ENCODE measurements at places on chromosomes 2 and 18.
A peak's percentile ranks its signal among the peaks of the same experiment; 100 is the strongest.

- no peak for DNase-seq
- no peaks in the 10 kb centered on the region for H3K36me3 ChIP-seq
- no peaks in the 10 kb centered on the region for H3K4me1 ChIP-seq
- H3K4me3 ChIP-seq = no peak overlapping the region
- no peak overlapping the region for H3K27ac ChIP-seq
Measured at GRCh38 chr2:199144546-199144945, 313.2 kb downstream of the SATB2 start.

DNA sequence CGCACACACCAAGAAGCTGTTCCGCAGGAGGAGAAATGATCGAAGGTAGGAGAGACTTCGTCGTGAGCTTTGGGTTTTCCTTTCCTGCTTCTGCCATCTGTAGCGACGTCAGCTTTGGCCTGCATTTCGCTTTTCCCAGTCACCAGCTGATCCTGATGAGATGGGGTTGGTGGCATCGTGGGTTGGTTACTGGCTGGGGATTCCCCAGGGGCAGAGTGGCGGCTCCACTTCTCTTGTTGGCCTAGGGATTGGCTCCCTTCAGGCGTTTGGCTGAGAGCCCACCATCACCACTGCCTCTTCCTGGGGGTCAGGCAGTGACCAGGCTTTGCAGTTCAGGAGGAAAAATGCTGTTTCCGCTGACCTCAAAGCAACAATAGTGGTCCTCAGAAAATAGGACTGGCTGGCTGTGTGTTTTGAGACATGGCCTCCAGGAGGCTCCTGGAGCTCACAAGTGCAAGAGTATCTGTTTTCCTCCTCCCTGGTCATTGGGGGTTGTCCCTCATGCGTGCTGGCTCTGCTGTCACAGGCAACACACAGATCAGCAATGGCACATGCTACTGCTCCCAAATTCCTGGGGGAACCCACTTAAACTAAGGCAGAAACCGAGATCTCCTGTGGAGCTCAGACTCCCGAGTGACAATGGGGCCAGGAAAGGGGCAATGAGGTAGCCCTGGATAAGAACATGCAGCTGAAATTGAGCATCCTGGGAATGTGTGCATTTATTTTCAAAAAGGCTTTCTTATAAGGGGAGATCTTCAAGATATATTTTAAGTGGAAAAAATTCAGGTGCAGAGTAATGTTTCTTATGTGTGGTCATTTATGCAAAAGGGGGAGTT lies 173.0 kb downstream of the CTIF start:
- no peak overlapping the region for H3K27ac ChIP-seq
- peak; percentile 33 for DNase-seq
- H3K27me3 ChIP-seq = peaks cover 10% of the 10 kb centered on the region
- peaks cover 78% of the 10 kb centered on the region for H3K4me1 ChIP-seq

GRCh38 chr2:225337183-225337582 lies 62.3 kb upstream of the NYAP2 start:
- no peak overlapping the region for H3K27ac ChIP-seq
- H3K27me3 ChIP-seq = no peaks in the 10 kb centered on the region
- no peak for DNase-seq
- H3K4me1 ChIP-seq = no peaks in the 10 kb centered on the region
- H3K36me3 ChIP-seq = no peaks in the 10 kb centered on the region
- no peak overlapping the region for H3K4me3 ChIP-seq

DNA sequence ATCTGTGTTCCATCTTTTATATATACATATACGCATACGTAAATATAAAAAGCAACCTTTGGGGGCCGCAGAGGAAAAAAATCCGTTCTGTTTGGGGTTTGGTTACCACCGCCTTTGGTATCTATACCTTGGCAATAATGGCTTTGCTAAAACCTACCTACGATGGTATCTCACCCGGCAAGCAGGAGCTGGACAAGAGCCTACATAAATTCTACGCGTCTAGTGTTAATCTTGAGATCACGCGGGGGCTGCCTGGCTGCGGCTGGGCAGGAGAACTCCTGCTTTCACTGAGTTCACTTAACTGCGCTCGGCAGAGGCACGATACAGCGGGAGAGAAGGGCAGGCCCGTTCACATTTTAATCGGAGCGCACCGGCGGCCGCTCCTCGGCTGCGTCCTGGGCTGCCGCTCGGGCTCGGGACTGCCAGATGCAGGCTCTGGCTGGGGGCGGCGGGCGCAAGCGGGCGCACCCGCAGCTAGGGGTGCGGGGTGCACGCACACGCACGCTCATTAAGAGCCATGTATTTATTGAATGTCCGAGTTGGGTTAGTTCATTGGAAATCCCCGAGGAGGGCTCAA lies 1.7 kb upstream of the POU3F3 start:
- H3K36me3 ChIP-seq = peaks cover 8% of the 10 kb centered on the region
- peak; percentile 45 for DNase-seq
- no peak overlapping the region for H3K27ac ChIP-seq
- peak overlapping the region; percentile 89 for H3K4me3 ChIP-seq
- H3K4me1 ChIP-seq = peaks cover 32% of the 10 kb centered on the region
- peaks cover 29% of the 10 kb centered on the region for H3K27me3 ChIP-seq

DNA sequence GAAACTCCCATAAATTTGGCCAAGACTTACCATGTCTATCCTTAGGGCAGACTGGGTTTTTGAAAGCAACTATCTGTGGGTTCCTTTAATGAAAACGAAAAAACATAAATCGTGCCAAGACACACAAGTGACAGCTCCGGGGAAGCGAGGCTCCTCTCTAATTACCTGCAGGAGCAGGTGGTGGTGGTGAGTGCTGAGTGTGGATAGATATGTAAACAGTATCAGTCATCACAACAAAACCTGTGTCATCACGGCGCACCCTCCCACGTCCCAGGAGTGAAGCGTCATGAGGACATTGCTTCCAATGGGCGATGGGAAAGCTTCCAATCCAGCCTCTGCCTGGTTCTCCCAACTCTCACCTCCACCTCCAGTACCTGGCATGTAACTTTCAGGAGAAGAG lies 31.3 kb downstream of the ACKR3 start:
- H3K36me3 ChIP-seq = no peaks in the 10 kb centered on the region
- no peak overlapping the region for H3K4me3 ChIP-seq
- H3K27ac ChIP-seq = no peak overlapping the region
- DNase-seq = no peak
- peaks cover 6% of the 10 kb centered on the region for H3K4me1 ChIP-seq

- H3K4me3 ChIP-seq = no peak overlapping the region
- H3K4me1 ChIP-seq = no peaks in the 10 kb centered on the region
- no peaks in the 10 kb centered on the region for H3K27me3 ChIP-seq
Measured at GRCh38 chr2:198098918-198099317, 294.5 kb downstream of the PLCL1 start.

GRCh38 chr2:153912798-153913396 lies 41.2 kb downstream of the GALNT13 start:
- no peak for DNase-seq
- H3K27me3 ChIP-seq = no peaks in the 10 kb centered on the region
- H3K27ac ChIP-seq = no peak overlapping the region
- H3K4me1 ChIP-seq = peaks cover 4% of the 10 kb centered on the region

DNA sequence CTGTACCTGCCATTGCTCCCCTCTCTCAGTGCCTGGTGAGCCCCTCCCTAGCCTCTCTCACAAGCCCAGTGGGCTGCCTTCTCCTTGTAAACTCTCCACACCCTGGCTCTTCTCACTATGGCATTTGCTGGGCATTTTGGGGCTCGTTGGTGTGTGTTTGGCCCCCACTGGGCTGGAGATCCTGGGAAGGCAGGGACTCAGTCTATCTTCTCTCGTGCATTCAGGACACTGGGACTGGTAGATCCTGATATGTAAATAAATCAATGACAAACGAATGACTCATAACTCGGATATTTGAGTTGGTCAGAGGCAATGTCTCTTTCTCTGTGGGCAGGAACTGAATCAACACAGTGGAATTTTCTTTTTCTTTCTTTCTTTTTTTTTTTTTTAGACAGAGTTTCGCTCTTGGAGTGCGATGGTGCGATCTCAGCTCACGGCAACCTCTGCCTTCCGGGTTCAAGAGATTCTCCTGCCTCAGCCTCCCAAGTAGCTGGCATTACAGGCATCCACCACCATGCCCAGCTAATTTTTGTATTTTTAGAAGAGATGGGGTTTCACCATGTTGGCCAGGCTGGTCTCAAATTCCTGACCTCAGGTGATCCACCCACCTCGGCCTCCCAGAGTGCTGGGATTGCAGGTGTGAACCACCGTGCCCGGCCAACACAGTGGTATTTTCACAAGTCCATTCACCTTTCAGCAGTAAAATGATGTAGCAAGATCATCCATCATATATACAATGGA lies 144.6 kb upstream of the SPRED2 start:
- H3K36me3 ChIP-seq = no peaks in the 10 kb centered on the region
- H3K27ac ChIP-seq = peak overlapping the region; percentile 59
- DNase-seq = no peak
- no peak overlapping the region for H3K4me3 ChIP-seq
- no peaks in the 10 kb centered on the region for H3K27me3 ChIP-seq
- H3K4me1 ChIP-seq = peaks cover 30% of the 10 kb centered on the region

DNA sequence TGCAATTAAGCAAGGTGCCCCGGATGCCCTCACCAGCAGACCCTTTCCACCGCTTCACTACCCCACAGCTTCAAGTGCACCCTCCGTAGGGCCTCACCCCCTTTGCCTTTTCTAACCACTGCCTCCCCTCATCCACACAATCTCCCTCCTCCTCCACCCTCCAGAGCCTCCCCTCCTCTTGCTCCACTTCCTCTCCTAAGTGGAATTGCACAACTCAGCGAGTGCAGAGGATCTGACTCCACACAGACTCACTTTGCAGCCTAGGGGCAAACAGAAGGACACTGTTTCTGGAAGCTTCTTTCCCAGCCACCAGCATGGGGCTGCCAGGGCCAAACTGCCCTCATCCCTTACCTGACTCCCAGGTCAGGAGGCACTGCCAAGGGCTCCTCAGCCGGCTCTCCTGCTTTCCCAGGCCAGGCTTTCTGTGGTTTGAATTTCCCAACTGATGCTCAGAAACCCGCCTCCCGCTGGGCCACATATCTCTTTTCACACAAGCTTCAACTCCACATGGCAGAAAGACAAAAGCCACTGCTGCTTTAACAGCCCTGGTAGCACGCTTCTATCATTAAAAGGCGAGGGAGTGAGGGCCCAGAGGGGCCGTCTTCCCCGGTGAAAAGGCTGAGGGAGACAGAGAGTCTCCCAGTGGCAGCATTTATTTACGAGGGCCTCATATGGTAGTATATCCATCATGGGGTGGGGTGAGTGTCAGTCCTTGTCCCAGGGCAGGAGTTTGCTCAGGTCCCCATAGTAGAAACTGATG lies 74.7 kb upstream of the MGAT4A start:
- H3K27me3 ChIP-seq = no peaks in the 10 kb centered on the region
- H3K4me1 ChIP-seq = peaks cover 3% of the 10 kb centered on the region
- H3K36me3 ChIP-seq = peaks cover 4% of the 10 kb centered on the region
- DNase-seq = no peak
- H3K4me3 ChIP-seq = no peak overlapping the region

DNA sequence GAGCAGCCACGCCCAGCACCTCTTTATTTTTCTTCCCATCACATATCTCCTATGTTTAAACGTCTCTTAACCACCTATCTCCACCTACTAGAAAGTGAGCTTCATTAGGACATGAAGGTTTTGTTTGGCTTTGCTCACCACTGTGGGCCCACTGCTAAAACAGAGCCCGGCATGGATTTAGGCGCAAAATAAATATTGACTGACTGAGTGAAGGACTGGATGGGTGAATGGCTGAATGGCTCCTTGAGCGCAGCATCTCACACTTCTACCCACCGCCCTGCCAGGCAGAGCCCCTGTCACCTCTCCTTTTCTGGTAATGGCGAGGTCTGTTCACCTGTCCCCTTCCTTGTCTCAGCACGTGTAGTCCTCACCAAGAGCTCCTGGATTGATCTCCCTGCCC lies 10.1 kb downstream of the CAPG start:
- H3K4me1 ChIP-seq = peaks cover 8% of the 10 kb centered on the region
- no peak for DNase-seq
- H3K27me3 ChIP-seq = peaks cover 7% of the 10 kb centered on the region
- H3K27ac ChIP-seq = no peak overlapping the region

DNA sequence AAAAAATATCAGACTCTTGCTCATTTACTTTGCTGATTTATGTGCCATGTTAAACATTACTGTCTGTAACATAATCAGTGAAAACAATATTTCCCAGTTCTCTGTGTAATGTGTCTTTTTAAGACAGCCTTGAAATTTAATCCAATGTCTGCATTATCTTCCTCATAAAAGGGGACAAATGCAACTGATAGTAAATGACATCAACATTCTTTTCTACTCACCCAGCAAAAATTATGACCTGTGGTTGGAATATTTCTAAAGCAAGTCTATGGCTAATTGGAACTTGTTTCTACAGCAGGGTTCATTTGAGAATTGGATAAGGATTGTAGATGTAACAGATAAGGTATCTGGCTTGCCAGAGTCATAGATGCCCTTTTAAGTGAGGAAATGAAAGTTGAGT lies 34.8 kb downstream of the C1D start:
- DNase-seq = no peak
- no peaks in the 10 kb centered on the region for H3K36me3 ChIP-seq
- H3K27me3 ChIP-seq = no peaks in the 10 kb centered on the region
- H3K4me3 ChIP-seq = no peak overlapping the region
- no peak overlapping the region for H3K27ac ChIP-seq

DNA sequence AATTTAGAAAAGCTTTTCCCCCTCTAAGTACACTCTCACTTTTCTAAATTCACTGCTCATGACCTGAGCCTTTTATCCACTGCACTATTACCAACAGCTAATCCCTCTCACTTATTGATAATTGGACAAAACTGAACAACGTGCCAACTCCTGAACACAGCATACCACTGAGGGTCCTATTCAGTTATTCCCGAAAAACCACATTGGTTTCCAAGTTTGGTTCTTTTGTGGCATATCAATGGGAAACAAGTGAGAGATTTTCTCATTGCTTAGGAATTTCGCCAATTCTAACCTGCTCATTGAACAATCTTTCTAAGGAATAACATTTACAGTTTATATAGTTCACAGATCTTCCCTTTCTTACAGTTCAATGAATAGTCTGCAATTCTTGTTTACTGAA lies 977.4 kb downstream of the TMEM182 start:
- H3K27me3 ChIP-seq = peaks cover under 1% of the 10 kb centered on the region
- H3K27ac ChIP-seq = no peak overlapping the region
- no peak overlapping the region for H3K4me3 ChIP-seq
- no peaks in the 10 kb centered on the region for H3K36me3 ChIP-seq
- no peak for DNase-seq

- H3K4me1 ChIP-seq = peaks cover 28% of the 10 kb centered on the region
- peaks cover 19% of the 10 kb centered on the region for H3K27me3 ChIP-seq
- H3K4me3 ChIP-seq = peak overlapping the region; percentile 100
- peak; percentile 12 for DNase-seq
- H3K36me3 ChIP-seq = peaks cover 15% of the 10 kb centered on the region
Measured at GRCh38 chr2:229920011-229920641, 1.7 kb downstream of the TRIP12 start.

- DNase-seq = no peak
- peaks cover 5% of the 10 kb centered on the region for H3K27me3 ChIP-seq
- peak overlapping the region; percentile 96 for H3K4me3 ChIP-seq
- peaks cover 43% of the 10 kb centered on the region for H3K4me1 ChIP-seq
Measured at GRCh38 chr2:182867426-182868053, 1.1 kb upstream of the FRZB start.

DNA sequence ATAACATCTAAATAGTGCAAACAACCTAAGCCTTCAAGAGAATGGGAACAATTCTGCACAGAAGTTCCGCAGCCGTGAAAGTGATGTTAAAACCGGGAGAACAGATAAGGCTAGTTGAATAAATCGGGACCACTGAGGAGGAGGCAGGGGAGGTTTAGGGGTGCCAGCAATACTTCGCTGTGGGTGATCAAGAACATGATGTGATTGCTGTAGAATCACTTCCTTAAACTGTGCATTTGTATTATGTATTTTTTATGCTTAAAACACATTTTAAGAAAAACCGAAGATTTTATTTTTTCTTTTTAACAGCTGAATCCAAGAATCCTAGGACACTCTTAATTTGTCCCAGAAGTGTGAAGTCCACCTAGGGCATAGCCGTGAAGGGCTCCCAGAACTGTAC lies 33.6 kb downstream of the TTC32 start:
- no peaks in the 10 kb centered on the region for H3K4me1 ChIP-seq
- peak overlapping the region; percentile 63 for H3K4me3 ChIP-seq
- no peaks in the 10 kb centered on the region for H3K27me3 ChIP-seq
- DNase-seq = no peak
- no peaks in the 10 kb centered on the region for H3K36me3 ChIP-seq

All from endothelial cell (in vitro differentiated cells).